Osteoblast (primary cell): ENCODE measurements at places on chromosomes 1 and 21. TPM values are rescaled to one million over a fixed set of nuclear protein-coding genes. Genes with fewer than 3 reads are reported as not detected.

DNA sequence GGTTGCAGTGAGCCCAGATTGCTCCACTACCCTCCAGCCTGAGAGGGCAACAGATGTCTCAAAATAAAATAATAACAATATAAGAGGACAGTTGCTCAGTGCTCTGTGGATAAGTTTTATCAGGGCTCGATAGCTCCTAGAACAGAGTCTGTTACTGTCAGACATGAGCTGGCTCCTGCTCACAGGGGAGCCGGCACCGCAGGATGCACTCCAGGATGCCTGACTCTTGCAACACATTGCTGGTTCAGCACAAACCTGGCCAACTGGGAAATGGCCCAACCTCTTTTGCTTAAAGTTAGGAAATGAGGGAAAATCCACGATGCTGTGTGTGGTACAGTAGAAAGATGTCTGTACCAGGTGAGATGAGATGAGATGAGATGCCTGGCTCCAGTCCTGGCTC lies 5.8 kb upstream of the CTSE start:
- DNase-seq: peak; percentile 13

GRCh38 chr1:178417858-178418257 lies 78.9 kb downstream of the CLEC20A start:
- DNase-seq: no peak

DNA sequence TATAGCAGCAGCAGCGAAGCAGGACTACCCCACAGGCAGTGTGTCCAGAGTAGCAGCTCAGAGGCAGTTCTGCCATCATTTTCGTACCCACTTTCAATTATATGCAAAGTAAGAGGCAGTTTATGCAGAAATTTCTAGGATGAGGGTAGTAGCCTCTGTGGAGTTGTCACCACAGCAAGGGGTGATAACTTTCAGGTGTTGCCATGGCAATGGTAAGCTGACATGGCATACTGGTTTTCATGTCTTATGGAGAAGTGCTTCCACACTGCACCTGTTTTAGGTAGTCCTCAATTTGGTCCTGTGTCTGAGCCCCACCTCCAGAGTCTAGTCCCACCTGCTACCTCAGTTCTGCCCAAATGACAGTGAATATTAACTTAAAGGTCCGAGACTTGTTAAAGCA lies 133.3 kb upstream of the SYT6 start:
- DNase-seq: no peak

DNA sequence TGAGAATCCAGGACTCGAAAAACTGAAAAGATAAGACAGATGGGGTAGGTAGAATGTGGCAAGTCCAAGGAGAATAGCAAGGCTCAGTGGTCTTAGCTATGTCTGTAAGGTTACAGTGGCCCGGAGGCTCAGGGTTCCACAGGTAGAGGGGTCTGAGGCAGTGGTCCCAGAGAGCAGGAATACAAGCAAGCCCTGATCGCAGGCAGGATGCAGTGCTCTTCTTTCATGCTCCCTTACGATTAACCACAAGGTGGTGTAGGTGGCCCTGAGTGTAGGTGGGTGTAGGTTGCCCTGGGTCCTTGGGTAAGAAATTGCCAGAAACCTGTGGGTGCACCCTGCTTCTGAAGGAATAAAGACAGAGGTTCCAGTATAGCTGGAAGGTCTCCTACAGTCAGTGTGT lies 99.1 kb upstream of the RAB3GAP2 start:
- no peak for DNase-seq

Gene PEAR1
- total RNA-seq: 17.0 and 21.2 TPM in 2 replicates

DNA sequence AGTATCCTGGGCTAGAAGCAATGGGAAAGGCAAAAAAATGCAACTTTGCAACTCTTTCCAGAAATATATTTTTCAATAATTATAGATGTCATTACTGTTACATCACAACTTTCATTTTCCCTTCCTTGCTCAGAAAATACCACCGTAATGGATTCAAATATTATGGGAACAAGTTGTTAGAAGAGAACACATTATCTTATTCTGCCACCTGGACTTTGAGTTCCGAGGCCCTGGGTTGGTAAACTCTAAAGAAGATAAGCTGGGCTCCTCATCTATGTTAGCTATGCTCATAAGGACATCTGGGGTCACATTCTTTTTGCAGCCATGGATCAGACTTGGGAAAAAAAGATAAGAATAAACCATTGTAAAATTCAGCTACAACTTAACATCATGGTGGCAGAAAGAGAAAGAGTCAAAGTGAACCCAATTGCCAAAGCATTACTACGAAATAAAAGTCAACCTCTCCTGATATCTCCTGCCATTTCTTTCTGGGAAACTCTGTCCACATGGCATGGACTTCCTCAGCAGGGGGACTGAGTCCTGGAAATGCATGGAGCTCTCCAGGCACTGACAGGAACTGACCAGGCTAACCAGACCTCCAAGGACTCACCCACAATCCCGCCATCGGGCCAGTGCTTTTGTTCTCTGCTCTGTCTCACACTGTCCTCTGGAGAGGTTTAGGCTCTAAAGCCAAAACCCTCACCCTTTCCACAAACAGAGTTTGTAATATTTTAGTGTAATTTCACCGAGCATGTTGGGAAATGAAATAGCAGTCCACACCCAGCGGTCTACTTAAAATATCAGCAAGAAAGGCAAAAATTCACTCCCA lies 499.1 kb upstream of the RUNX1 start:
- DNase-seq: no peak

Gene PHACTR4
- 12.7 and 14.7 TPM in 2 replicates for total RNA-seq

Gene NHLH1
- under 0.01 TPM in 1 of 2 replicates, not detected in the other for total RNA-seq

DNA sequence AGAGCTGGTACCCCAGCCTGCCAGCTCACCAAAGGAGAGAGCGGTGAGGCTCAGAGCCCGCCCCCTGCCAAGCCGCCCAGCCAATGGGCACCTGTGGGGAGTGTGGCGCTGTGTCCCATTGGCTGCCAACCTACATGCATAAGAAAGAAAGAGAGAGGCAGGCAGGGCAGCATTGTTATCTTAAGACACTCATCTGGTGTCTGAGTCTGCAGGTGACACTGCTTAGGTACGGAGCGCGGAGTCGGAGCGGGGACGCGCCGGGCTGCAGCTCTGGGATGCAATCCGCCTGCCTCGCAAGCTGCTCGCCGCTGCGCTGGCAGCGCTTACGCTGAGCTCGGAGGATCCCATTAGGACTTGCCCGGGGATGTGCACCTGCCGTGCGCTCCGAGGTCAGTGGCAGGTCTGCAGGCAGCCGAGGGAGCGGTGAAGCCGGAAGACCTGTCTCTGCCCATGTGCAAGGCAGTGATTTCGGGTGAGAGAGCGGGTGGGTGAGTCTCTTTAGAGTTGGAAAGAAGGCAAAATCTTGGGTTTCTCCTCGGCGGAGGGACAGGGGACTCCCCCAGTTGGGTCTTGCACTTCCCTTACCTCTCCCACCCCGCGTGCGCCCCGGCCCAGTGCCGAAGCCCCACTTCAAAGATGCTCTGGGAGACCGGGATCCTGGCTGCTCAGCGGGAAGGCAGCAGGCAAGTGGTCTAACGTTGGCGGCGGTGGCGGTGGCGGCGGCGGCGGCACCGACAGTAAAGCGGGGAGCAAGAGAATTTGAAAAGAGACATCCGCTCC lies at the start of gene BRINP2:
BRINP2 (plus strand) TSS at position 203 of the 780 bp plus-strand sequence. CDS start 58,919 bp downstream, outside the sequence.
- DNase-seq: peak; percentile 80

- DNase-seq: no peak
These were observed 10.6 kb downstream of the SOD1 start for GRCh38 chr21:31670070-31670469.

- DNase-seq: no peak
These were observed 105.1 kb upstream of the L1TD1 start for GRCh38 chr1:62089570-62089969.

DNA sequence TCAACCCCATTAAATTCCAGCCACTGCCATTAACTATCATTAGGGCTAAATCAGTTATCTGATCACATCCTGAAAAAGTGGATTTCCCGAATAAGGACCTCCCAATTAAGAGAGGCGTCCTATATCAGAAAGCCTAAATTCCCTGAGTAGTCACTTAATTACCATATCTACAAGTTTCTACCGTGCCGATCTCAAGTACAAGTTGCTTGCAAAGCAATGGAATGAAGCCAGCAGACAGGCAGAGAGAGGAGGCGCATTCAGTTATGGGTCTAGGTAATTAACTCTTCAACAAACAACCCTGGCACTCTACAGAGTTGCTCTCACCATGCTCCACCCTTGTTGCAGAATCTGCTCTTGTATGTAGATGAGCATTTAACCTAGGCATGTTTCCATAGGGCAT lies 494.6 kb upstream of the RUNX1 start:
- no peak for DNase-seq

- no peak for DNase-seq
These were observed 315.2 kb downstream of the RPS6KC1 start for GRCh38 chr1:213366141-213366831.

Gene RIPPLY3
- total RNA-seq: not detected in 2 replicates

Gene LRRC71
- total RNA-seq: 0.36 and 0.59 TPM in 2 replicates

GRCh38 chr1:241443561-241443960 lies 76.0 kb downstream of the FH start:
- DNase-seq: no peak

GRCh38 chr1:184820218-184820750 lies 65.6 kb upstream of the EDEM3 start:
- DNase-seq: no peak

DNA sequence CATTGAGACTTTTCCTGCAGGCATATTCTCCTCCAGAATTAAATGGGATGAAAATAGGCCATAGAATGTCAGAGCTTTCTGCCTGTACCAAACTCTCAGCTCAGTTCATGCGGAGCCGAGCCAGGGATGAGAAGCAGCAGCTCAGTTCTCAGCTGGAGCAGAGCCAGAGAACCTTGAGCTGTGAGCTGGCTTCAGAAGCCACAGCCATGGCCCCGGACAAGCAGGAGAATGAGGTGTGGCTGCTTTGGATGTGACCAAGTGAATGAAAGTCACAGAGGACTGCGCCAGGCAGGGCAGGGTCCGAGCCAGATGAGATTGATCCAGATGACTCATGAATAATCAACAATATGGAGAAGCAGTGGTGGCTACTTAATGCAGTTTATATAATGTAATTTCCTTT lies 633.8 kb downstream of the NCAM2 start:
- DNase-seq: no peak

DNA sequence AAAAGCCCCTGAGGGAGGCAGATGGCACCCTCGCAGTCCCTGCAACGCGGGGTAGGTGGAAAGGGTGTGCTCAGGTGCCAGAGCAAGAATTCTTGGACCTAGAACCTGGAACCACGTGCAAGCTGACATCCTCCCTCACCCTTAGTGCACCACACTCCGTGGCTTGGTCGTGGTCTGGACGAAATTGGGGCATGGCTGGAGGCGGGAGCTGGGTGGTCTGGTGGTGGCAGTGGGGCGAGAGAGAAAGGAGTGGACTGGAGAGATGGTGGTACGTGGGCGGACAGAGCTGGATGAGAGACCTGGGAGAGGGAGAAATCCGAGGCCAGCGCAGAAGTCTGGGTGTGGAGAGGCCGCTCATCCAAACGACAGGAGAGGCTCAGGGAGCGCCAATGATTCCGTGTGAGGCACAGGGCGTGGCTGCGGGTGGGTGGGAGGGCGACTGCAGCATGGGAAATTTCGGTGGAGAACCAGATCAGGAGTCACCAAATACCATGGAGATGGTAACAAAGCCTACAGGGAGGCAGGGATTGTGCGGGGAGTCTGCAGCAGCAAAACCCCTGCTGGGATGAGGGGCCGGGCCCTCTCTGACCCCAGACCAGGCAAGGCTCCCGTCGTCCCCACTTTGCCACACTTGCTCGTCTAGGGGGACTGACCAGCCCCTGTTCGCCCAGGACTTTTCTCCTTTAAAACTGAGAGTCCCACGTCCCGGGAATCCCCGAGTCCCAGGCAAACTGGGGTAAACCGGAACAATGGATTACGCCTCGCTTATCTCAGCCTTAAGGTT lies 31.9 kb downstream of the CDCP2 start:
- DNase-seq: peak; percentile 83

Gene ESRRG
- under 0.01 TPM in 1 of 2 replicates, not detected in the other for total RNA-seq

DNA sequence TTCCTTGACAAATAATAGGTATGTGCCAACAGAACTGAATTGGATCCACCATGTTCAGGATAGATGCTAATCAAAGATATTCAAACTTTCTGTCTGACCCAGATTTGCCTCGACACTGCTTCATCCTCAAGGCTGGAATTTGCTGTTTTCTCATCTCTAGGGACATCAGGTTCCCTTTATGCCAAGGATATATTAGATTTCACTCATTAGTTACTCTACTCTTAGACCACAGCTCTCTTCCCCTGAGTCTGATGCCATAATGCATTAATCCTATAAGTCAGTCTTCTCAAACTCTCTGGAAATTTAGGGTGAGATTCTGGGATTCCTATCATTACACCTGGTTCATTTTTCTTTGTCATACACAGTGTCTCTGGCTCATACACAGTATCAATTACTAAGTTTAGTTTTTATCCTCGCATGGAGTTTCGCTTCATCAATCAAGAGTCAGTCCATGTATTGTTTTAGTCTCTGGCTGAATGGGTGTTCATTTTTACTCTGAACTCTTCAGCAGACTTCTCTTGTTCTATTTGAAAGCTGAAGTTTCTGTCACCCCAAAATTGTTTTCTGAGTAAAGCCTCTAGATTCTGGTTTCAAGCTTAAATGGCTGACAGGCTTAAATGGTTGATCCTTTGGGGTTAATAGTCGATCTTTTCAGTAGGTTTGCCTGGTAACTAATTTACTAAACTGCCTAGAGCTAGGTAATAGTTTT lies 9.3 kb upstream of the DCAF6 start:
- DNase-seq: no peak

- no peak for DNase-seq
These were observed 24.2 kb upstream of the NPL start for GRCh38 chr1:182765391-182765790.

- DNase-seq: no peak
These were observed 178.3 kb downstream of the ATG4C start for GRCh38 chr1:62962014-62962812.

Gene ADGRL2
- total RNA-seq: 55.4 and 101 TPM in 2 replicates

DNA sequence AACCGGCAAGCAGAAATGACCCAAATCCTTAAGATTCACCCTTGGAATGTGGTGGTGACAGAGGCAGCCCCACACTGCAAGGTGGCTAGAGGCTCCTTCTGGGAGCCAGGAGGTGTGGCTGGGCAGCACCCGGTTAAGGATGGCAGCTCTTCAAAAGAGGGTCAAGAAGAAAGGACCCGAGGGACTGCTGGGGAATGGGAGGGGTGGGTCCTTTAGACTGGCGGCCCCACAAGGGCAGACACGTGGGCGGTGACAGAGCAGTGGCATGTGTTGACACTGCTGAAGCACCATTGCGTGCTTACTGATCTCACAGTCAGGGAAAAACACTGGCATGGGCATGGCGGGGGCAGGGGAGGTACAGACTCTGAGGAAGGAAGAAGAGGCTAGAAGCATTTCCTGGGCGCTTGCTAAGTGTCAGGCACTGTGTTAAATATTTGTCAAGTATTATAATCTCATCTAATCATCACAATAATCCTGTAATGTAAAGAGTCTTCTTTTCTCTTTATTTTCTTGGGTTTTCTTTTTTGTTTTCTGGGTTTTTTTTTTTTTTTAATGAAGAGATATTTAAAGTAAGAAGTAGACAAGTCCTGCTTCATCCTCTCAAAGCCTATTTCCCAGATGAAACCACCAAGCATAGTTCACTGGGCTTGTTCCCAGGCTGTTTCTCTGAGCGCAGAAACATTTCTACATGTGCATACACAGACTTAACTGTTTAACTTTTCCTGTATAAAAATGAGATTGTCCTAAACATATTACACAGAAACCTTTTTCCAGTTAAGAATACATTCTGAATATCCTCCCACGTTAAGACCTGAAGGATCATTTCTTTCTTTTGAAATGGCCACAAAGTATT lies 165.8 kb upstream of the EDN2 start:
- DNase-seq: peak; percentile 87

- DNase-seq: no peak
These were observed 945.5 kb downstream of the TTLL7 start for GRCh38 chr1:83053446-83053845.

Gene TSPAN1
- 0.59 and 1.1 TPM in 2 replicates for total RNA-seq

GRCh38 chr1:63713627-63714481 lies 60.0 kb upstream of the ROR1 start:
- peak; percentile 88 for DNase-seq
